Trophoblast cell (in vitro differentiated cells and primary cell): ENCODE measurements at places on chromosomes 7 and 10.
A peak's percentile ranks its signal among the peaks of the same experiment; 100 is the strongest.

GRCh38 chr7:137574812-137575211, 231.3 kb upstream of the PTN start:
- DNase-seq, result no peak

DNA sequence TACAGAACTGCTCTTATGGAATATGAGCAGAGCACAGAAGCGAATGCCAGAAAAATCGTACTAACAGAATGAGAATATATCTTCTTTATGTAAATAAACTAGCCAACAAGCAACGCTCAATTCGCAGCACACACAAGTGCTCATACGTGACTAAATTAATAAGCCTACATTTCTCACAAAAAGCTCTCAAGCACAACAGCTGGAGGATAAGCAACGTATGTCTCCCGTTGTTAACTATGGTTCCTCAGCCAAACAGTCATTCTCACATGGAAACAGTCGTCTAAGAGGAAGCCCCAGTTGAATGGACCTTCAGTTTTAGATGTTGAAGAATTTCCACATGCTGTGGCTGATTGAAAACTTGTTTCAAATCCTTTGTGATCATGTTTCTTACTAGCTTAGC, 110.4 kb downstream of the PKD1L1 start:
- DNase-seq, result no peak

- peak; percentile 22 for DNase-seq
Measured at GRCh38 chr7:157854066-157854891, 517.5 kb downstream of the DNAJB6 start.

- DNase-seq, result peak; percentile 21
Measured at GRCh38 chr10:110304394-110304779, 333 bp downstream of the SMNDC1 start.

GRCh38 chr10:98608411-98608810, 161.7 kb upstream of the HPS1 start:
- DNase-seq, result no peak

GRCh38 chr7:158649279-158649678, 55.3 kb downstream of the NCAPG2 start:
- DNase-seq, result peak; percentile 58

GRCh38 chr10:113177156-113177935, 227.3 kb downstream of the TCF7L2 start:
- no peak for DNase-seq

- no peak for DNase-seq
Measured at GRCh38 chr10:100828738-100829096, 83.3 kb downstream of the PAX2 start.

DNA sequence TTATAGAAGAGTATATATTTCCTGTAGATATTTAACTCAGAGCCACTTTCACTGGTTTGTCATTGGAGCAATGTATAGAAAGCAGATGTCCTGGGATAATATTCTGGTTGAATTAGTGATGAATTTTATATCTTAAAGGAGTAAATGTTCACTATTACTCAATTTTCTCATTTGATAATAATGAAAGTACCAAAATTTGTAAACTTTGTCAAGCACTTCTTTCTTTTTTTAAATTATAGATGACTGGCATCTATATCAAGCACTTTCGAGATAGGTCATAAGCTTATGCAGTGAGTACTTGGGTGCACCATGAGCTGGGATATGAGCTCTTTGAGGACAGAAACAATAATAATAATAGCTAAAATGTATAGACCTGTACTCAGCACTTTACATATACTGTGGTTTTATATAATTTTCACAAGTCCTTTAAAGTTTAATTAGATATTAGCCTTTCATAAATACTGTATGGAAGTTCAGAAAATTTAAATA, 11.3 kb downstream of the RSBN1L start:
- no peak for DNase-seq

DNA sequence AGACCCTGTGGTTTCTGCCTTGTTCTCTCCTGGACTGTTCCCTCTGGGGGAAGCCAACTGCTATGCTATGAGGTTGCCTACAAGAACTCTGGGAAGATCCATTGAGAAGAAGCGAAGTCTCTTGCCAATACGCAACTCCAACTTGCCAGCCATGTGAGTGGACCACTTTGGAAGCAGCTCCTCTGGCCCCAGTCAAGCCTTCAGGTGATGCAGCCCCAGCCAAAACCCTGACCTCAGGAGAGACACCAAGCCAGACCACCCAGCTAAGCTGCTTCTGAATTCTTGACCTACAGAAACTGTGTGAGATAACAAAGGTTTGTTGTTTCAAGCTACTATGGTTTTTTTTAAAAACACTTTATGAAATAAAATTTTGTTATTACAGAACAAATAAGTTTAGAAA, 20.2 kb upstream of the MYL7 start:
- no peak for DNase-seq
